Activated CD8-positive, alpha-beta memory T cell treated with anti-CD3 and anti-CD28 coated beads for 4 hours (primary cell): ENCODE measurements at places on chromosomes 6 and 20.

GRCh38 chr20:61730631-61731362, 334.9 kb downstream of the TAF4 start:
- no peak for DNase-seq

GRCh38 chr6:51814418-51814817, 273.0 kb downstream of the PKHD1 start:
- no peak for DNase-seq

DNA sequence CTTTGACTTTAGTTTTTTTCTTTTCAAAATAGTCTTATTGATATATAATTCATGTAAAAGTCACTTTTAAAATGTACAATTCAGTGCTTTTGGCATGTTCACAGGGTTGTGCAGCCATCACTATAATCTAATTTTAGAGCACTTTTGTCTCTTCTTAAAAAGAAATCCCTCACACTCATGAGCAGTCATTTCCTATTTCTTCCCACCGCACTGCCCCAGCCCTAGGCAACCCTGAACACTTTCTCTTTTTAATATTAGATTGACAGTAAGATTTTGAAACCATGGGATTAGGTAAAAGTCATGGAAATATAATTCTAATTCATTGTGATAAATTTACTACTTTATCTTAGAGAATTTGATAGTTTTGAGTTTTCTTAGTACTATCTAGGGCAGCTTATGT, 309.4 kb downstream of the UTRN start:
- DNase-seq = no peak

GRCh38 chr6:119326291-119327005, 23.1 kb downstream of the MAN1A1 start:
- no peak for DNase-seq

GRCh38 chr6:25343984-25344383, 64.8 kb downstream of the CARMIL1 start:
- DNase-seq = no peak

GRCh38 chr6:33738153-33738552, 8.6 kb downstream of the IP6K3 start:
- DNase-seq = no peak

- no peak for DNase-seq
Measured at GRCh38 chr6:159601211-159601610, 91.8 kb downstream of the SOD2 start.

GRCh38 chr6:9482030-9482738, 932.7 kb downstream of the TFAP2A start:
- no peak for DNase-seq

- DNase-seq = no peak
Measured at GRCh38 chr6:95599706-95600105, 22.4 kb downstream of the MANEA start.

DNA sequence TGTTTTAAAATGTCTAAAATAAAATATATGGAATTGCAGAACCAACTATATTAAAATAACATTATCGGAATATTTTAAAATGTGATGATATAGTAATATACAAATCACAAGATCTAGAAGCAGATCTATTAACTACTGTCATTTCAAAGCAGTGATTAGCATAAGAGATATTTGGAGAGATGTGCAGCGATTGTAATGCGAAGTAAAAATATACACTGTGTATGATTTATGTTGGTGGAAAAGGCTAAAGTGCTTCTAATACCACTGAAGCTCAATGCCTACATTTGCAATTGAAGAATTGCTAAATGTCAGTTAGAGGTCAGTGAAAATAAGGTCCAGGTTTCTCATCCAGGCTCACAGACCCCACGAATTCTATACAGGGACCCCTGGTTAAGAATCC, 248.6 kb upstream of the PLN start:
- DNase-seq = no peak

DNA sequence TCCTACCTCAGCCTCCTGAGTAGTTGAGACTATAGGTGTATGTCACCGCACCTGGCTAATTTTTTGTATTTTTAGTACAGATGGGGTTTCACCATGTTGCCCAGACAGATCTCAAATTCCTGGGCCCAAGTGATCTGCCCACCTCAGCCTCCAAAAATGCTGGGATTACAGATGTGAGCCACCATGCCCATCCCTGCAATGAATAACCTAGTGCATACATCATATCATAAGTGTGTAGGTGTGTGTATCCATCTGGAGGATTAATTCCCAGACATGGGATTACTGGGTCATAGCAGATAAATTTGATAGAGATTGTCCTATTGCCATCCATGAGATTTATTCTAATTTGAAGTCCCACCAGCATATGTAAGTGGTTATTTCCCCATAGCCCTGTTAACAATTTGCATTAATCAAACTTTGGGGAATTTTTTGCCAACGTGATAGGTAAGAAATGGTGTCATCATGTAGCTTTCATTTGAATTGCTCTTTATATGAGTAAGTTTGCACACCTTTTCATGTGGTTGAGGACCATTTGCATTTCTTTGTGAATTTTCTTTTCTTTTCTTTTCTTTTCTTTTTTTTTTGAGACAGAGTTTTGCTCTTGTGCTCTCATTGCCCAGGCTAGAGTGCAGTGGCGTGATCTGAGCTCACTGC, 29.9 kb upstream of the BACH2 start:
- DNase-seq = no peak

DNA sequence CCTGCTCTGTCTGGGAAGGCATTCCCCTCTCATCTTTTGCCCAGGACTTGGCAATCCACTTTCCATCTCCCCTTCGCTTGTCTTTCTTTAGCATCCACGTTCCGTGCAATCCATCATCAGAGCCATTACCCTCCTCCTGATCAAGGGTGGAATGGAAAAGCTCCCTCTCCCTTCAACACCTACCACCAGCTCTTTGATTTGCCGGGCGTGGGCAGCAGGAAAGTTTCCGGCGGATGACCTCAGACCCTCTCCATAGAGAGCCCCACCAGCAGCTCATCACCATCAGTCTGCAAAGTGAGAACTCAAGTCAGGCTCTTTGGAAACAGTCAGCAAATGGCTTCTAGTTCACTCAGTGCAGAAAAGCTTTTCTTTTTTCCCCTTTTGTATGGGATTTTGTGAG, 76.2 kb downstream of the TSHZ2 start:
- DNase-seq = no peak

DNA sequence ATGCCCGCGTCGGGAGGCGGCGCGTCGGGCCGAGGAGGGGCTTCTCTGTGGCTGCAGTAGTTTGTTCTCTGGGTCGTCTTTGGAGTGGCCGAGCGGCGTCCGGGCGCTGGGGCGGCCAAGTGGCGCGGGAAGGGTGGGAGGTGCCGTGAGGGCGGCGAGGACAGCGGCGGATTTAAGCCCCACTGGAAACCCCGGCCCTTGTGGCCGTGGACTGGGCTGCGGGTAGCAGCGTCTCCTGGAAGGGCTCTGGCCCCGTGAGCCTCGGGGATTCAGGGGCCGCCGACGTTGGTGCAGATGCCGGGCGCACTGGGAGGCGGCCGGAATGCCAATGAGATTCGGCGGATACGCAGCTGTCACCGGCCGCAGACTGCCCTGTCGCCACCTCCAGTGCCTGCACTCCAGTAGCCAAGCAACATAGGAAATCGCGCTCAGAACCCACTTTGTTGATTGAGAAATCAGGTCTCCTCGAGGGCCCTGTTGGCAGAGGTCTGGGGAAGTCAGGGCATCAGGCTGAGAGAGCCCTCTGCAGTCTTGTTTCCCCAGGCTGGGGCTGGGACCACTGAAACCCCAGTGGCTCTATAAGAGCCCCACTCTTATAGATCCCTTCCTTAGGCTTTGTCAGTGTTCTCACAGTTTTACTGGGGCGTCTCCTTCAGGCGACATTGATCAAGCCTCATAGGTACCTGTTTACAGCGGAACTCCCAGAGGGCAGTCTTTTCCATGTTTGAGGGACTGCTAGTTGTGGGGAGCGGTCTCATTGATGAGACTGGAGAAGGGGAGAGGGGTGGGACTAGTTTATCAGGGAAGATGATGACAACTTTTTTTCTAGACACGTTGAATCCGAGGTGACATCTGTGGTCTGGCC, 642 bp downstream of the GZF1 start:
- no peak for DNase-seq

- no peak for DNase-seq
Measured at GRCh38 chr6:150195996-150196417, 53.2 kb downstream of the PPP1R14C start.

GRCh38 chr6:46555129-46555528, 63.9 kb upstream of the RCAN2 start:
- no peak for DNase-seq
